ENCODE measurements at places on chromosomes 1 and 21.

- no peak for DNase-seq
Observed at GRCh38 chr21:44581158-44581557, 754 bp upstream of the KRTAP10-5 start.

DNA sequence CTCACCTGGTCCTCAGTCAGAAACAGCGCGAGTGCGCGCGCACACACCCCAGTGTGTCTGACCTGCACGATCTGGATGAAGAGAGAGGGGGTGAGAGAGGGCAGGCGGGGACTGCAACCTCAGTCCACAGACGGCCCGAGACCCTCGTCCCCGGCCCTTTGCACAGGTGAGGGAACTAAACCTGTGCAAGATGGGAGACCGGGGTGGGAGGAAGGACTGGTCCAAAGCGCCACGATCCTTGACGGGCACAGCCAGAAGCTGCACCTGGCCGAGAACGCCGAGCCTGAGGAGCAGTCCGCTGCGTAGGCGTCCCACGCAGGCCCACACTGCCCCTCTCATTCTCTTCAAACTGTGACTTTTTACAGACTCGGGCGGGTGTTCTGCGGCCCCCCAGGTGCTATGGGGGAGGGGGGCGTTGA, 519 bp upstream of the IQCC start:
- DNase-seq: no peak

- peak; percentile 18 for DNase-seq
Observed at GRCh38 chr1:207807690-207808321, 56.0 kb downstream of the CD46 start.

DNA sequence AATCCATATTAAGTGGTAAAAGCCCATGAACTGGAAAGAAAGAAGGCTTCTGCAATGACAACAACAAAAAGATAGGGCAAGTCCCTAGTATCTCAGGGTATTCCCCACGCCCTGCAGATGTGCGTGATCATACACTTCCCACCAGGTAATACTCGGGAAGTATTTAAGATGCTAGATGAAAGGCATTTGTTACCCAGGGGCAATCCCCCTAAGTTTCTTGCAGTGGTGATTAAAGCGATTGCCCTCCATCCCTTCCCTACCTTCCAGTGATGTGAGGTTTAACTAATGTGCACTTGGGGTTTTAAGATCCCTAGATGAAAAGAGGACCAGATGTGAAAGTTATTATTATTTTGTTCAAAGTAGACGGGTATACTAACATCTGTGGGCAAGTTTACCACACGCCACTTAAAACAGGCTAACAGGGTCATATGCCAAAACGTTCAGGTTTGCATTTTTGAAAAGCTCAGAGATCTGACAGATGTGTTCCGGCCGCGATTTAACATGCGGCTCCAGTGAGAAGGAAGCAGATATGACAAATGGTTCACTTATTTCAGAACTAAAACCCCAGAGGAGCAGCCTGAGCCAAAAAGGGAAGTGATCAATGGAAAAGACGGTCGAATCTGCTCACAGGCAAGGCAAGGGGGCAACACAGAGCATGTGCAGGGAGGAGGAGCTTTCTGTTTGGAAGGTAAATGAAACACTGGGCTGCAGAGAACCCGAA, 17.4 kb downstream of the TIAM1 start:
- peak; percentile 56 for DNase-seq

- DNase-seq: no peak
Observed at GRCh38 chr21:42384989-42385388, 10.9 kb downstream of the TMPRSS3 start.

GRCh38 chr21:38823737-38824123, 18.0 kb downstream of the ETS2 start:
- no peak for DNase-seq

GRCh38 chr21:26920055-26920454, 46.8 kb downstream of the ADAMTS5 start:
- no peak for DNase-seq

- DNase-seq: no peak
Observed at GRCh38 chr1:231037585-231038517, 2.2 kb downstream of the FAM89A start.

- DNase-seq: no peak
Observed at GRCh38 chr21:28587748-28588147, 404.9 kb downstream of the LTN1 start.

DNA sequence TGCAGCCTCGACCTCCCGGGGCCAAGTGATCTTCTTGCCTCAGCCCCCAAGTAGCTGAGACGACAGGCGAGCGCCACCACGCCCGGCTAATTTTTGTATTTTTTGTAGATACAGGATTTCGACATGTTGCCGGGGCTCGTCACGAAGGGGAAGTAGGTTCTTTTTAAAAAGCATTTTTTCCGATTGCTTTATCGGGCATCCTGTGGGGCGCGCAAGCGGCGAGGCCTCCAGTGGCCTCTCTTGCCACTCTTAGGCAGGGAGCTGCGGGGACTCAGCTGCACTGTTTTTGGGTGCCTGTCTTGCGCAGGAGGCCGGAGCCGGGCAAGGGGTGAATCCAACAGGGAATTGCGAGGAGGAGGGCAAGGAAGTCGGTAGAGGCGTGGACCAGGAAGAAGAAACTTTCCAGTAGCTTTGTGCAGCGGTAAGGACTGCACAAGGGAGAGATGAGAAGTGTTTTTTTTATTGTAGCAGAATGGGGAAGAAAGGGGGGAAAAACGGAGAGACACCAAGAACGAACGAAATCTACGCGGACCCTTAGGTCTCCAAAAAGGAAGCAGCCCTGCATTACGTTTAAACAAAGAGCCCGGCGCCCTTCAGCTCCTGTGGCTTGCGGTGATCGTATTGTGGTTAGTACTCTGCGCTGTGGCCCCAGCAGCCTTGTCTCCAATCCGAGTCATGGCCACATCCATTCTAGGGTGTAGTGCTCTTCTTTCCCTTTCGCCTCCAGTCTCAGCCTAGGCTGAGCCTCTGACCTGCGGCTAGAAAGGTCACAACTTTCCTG, 164.8 kb downstream of the PPIAL4G start:
- DNase-seq: peak; percentile 91

DNA sequence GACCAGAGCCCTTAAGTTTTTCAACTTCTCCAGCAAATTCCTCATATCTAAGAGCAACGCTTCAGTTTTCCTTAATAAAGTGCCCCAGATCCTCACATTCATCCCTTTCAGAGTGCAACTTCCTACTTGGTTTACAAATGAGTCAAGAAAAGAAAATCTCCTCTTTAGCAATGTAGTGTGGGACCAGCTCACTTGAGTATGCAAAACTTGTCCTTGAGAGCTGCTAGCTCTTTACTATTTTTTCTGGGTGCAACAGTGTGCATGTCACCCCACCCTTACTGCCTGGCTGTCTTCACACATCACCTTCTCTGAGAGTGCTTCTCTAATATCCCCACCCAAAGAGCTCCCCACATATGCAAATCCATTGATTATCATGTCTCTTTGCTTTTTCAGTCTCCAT, 203.1 kb upstream of the CAMK1G start:
- DNase-seq: no peak

DNA sequence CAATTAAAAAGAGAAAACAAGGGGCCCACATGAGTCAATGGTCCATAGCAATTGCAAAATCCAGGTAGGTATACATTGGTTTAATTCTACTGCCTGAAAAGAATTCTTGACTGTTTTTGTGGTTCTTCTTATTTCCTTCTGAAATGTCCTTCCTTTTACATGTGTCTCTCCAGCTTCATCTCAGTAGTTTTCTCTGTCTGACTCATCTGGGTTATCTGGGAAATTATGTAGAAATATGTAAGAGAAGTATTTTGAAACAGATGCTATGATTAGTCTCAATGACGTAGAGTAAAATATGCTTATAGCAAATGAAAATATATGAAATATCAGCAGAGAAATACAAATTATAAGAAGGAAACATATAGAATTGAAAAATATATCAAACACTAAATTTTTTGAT, 953.2 kb downstream of the BRINP3 start:
- no peak for DNase-seq

DNA sequence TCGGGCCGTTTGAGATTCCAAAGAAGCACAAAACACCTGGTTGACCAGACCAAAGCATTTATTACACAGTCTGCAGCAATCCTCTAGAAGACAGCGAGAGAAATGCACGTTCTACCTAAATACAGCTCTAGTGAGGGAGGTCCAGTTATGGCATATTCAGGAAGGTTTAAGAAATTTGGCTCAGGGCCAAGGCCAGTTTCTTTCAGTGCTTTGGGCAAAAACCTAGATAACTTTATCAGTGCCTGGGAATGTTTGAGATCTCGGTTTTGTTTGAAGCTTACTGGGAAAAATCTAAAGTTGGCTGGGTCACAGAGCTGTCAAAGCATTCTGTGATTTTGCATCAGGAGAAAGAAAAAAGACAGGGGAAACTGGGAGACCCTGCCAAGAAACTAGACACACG, 514.0 kb upstream of the TMPRSS15 start:
- no peak for DNase-seq

- no peak for DNase-seq
Observed at GRCh38 chr1:210294999-210295745, 33.5 kb upstream of the HHAT start.

DNA sequence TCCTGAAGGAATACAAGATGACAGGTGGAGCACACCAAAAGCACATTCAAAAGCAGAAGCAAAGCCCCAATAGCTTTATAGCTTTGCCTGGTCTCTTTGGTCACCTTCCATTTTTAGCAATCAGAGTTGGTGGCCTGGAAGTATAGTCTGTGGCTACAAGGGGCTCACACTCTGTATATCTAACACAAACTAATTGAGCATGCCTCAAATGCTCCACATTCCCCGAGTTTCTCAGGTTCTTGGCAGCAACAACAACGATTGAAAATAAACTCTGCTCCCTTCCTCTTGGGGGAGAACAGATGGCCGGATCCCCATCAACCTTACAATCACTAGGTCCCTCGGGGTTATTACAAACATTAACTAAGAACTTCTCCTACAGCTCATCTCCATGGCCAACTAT, 24.9 kb upstream of the TADA1 start:
- no peak for DNase-seq

DNA sequence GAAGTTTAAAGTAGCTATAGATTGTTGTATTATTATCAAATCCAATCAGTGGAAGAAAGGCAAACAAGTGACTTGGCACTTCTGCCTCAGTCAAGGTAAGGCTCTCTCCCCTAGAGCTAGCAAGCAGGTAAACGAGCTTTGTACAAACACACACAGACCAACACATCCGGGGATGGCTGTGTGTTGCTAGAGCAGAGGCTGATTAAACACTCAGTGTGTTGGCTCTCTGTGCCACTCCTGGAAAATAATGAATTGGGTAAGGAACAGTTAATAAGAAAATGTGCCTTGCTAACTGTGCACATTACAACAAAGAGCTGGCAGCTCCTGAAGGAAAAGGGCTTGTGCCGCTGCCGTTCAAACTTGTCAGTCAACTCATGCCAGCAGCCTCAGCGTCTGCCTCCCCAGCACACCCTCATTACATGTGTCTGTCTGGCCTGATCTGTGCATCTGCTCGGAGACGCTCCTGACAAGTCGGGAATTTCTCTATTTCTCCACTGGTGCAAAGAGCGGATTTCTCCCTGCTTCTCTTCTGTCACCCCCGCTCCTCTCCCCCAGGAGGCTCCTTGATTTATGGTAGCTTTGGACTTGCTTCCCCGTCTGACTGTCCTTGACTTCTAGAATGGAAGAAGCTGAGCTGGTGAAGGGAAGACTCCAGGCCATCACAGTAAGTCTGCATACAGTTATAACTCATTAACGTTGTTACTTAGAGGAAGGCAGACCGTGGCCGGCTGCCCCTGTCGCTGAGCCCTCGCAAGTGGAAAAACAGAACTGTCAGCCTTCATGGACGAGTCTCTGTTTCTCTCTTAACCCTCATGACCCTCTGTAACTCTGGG, at the start of gene PALMD:
Gene PALMD (plus strand): TSS at position 415 of the 833 bp plus-strand sequence. CDS start 205 bp downstream, at position 620.
- DNase-seq: no peak

GRCh38 chr1:219483530-219483929, 129.4 kb downstream of the ZC3H11B start:
- DNase-seq: no peak

DNA sequence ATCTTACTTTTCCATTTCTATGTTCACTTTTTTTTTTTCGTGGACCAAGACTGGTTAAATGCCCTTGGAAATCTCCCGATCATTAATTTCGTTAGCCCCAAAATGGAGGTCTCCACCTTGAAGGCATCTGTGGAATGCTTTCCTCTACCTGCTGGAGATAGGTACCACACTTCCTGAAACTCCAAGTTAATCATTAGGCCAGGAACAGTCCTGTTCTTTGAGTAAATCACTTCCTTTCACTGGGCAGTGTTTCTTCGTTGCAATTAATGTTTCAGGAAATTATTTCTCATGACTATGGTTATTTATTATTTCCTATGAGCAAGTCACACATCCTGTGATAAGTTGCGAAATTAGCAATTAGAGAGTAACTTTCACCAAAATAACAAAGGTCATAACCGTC, 225.2 kb upstream of the LYPLAL1 start:
- no peak for DNase-seq

- no peak for DNase-seq
Observed at GRCh38 chr1:230228236-230228897, 161.3 kb downstream of the GALNT2 start.

GRCh38 chr21:33334191-33334590, 9.4 kb downstream of the IFNAR1 start:
- DNase-seq: no peak

GRCh38 chr1:37094302-37094701, 60.0 kb upstream of the GRIK3 start:
- no peak for DNase-seq

- DNase-seq: no peak
Observed at GRCh38 chr1:193211539-193211938, 25.1 kb upstream of the B3GALT2 start.

DNA sequence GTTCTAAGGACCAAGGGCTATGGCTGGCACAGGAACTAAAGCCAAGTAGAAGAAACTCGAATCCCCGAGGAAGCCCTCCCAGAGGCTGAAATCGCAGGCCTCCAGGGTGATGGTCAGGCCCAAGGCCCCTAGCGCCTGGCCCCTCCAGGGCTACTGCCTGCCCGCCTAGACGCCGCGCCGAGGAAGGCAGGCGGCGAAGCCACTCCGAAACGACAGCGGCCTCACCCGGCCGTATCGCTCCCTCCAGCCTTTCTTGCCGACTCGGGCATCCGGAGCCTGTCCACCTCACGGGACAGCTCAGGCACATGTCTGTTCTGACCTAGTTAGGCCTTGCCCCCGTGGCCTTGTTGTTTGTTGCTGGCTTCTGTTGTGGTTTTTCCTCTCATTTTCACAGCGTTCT, 9.7 kb upstream of the LHX8 start:
- DNase-seq: no peak

GRCh38 chr1:229856009-229856650, 210.9 kb upstream of the GALNT2 start:
- no peak for DNase-seq

- DNase-seq: no peak
Observed at GRCh38 chr1:227899141-227899819, 48.5 kb downstream of the WNT9A start.

- no peak for DNase-seq
Observed at GRCh38 chr21:33480481-33481103, 818 bp upstream of the TMEM50B start.

DNA sequence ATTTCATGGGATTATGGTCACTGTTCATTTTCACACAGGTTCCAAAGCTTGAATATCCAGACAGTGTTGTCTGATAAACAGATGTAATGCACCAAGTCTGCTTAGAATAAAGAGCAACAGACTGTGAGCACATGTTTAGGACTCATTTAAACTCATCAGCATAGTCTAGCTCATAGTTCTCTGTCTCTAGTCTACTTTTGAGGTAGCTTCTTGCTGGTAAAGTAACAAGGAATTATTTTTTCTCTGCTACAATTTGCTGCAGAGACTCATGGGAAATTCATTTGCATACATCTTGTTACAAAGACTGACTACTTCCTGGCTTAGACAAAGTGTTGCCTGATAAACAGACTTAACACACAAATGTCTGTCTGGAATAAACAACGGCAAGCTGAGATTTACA, 187.2 kb downstream of the NFIA start:
- no peak for DNase-seq

Measured in activated CD8-positive, alpha-beta memory T cell treated with anti-CD3 and anti-CD28 coated beads, Interleukin-2, amount 10 ng/mL, durations not matched to agents 7 days and 5 days (primary cell).